Left hindlimb (tissue), 1 donor: ENCODE measurements at places on chromosomes 1 and 21.
A peak's percentile ranks its signal among the peaks of the same experiment; 100 is the strongest.

DNA sequence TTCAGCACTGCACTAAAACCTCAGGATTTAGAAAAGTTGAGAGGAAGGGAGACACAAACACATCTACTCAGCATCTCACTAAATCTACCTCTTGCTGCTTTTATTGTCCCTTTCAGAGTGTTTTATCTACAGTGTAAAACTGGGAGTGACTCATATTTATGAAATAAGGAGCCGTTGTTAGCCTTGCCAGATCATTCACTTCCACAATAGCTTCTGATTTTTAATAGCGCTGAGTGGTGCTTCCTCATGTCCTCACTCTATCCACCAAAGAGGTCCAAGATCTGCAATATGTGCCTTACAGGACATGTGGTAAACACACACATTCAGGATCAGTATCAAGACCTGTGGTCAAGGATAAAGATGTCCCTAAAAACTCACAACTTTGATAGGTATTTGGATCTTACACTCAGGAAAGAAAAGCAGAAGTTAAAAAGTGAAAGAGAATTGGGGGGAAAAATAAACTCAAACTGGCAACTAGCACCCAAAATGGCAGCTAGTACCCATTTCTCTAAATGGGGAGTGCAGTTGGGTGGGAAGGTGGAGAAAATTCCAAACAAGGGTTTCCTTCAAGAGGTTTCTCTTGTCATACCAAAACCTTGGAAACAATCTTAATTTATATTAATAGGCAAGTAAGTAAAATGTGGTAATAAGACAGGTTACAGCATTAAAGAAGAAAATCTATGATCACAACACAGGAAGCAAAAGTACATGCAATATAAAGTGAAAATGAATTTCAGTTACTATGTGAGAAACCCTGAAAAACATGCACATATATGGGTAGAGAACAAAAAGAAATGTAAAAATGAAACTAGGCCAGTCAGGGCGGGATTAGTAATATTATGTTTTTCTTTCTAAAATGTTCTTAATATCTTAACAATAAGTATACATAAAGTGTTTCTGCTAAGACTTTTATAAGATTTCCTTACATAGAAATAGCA lies 15.9 kb downstream of the DUSP10 start:
- DNase-seq: no peak

GRCh38 chr1:218674280-218674773 lies 329.2 kb downstream of the TGFB2 start:
- DNase-seq: no peak

- no peak for DNase-seq
Measured at GRCh38 chr1:227767401-227768124, 32.3 kb downstream of the SNAP47 start.

- peak; percentile 82 for DNase-seq
Measured at GRCh38 chr21:46060596-46061061, 37.3 kb upstream of the COL6A2 start.

- DNase-seq: no peak
Measured at GRCh38 chr1:115300087-115300876, 37.8 kb downstream of the NGF start.
